ENCODE measurements at places on chromosomes 2 and 18.

DNA sequence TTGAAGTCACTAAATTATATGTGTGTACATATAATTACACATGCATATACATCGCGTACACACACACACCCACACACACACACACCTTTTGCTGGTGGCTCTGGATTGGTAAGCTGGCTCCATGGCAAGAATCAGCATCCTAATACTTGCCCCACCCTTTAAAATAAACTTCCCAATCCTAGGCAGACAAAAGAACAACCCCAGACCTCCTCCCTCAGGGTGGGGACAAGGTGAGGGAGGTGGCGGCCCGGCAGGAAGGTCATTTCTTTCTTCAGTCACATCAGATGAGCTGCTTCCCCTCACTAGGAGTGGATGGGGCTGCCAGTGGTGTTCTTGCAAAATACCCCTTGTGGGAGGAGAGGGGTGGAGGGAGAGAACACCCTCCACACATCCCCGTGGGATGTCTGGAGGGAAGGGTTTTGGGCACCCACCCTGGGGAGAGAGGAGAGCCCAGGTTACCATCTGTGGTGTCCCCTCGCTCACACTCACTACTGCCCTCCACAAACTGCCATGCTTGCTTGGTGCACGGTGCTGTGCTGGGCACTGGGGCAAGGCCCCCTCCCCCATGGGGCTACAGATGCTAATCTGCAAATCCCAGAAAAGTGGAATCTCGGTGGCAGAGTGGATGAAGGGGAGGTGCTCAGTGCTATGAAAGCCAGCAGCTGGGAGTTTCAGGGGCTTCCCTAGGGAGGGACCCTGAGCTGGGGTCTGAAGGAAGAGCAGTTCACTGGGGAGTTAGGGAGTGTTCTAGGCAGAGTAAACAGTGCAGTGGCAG is 64.0 kb downstream of the ODC1 start:
- no peak for DNase-seq

DNA sequence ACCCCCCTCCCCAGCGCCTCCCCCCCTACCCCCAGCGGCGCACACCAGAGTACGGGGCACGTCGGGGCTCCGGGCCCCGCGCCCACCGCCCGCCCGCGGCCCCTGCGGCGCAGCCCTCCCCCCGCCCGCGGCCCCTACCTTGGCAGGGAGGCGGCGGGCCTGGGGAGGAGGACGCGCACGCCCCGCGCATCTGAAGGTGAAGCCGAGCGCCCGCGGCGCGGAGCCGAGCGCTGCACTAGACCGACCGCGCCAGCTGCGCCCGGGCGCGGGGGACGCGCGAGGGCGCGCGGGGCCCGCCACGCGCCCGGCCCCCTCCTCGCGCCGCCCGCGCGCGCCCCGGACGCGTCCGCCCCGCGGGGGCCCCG is at the start of gene ZNF516:
ZNF516 (minus strand) TSS at position 237 of the 365 bp plus-strand sequence. CDS start 52,188 bp downstream, outside the sequence.
- DNase-seq: no peak

- DNase-seq: no peak
These were observed 260.2 kb downstream of the TMX3 start for GRCh38 chr18:68454511-68455228.

DNA sequence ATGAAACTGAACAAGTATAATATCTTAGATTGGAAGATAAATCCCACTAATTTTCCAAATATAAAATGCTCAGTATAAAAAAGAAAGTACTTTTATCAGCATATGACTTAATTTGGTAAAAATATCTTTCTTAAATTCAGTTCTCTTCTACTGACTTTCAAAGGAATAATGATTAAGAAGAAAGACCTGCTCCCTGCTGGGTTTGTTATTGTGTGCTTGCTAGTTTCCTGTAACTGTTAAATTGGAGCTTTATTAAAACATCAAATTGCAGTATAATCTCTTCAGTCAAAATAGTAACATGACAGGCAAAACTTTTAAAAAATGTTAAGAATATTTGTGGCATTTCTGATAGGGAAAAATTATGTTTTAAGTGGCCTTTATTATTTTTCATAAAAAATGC is 1317.4 kb upstream of the CDH2 start:
- DNase-seq: no peak

- peak; percentile 9 for DNase-seq
These were observed 145.0 kb downstream of the TTC27 start for GRCh38 chr2:32772638-32773447.

DNA sequence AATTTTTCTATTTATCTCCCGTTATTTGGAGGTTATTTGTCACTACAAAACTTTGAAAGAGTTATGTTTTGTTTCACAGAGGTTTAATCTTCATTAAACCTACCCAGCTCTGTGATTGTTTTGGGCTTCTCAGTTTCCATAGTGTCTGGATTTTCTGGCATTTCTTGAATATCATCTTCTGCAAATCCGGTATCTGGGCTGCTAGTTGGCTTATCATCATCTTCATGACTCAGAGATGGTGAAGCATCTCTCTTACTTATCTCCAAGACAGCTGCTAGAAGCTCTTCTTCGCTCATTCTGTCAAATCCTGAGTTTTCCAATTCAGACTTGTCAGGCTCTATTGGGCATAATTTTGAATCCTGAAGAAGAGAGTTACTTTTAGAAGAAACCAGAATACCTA is 55.6 kb downstream of the VIL1 start:
- no peak for DNase-seq

DNA sequence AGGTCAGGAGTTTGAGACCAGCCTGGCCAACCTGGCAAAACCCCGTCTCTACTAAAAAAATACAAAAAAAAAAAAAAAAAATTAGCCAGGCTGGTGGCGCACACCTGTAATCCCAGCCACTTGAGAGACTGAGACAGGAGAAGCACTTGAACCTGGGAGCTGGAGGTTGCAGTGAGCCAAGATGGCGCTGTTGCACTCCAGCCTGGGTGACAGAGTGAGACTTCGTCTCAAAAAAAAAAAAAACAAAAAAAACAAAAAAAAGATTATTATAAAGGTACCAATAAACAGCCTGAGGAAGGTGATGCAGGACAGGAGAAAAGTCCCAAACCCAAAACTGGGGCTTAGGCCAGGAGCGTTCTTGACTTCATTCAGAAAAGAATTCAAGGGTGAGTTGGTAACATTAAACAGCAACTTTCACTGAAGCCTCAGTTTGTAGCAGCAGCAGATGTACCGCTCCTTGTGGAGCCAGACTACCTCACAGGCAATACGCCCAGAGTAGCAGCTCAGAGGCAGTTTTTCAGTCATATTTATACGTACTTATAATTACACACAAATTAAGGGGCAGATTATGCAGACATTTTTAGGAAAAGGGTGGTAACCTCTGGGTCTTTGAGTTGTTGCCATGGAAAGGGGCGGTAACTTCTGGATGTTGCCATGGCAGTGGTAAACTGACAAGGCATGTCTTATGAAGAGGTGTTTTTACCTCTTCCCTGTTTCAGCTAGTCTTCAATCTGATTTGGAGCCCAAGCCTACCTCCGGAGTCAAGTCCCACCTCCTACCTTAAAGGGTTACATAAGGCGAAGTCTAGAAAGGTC is 1596.6 kb upstream of the CELF4 start:
- no peak for DNase-seq

GRCh38 chr2:25615920-25616319 is 57.5 kb downstream of the DTNB start:
- DNase-seq: no peak

GRCh38 chr2:201358684-201359083 is 1.5 kb upstream of the FLACC1 start:
- no peak for DNase-seq

GRCh38 chr2:42658306-42658705 is 89.9 kb downstream of the MTA3 start:
- no peak for DNase-seq

DNA sequence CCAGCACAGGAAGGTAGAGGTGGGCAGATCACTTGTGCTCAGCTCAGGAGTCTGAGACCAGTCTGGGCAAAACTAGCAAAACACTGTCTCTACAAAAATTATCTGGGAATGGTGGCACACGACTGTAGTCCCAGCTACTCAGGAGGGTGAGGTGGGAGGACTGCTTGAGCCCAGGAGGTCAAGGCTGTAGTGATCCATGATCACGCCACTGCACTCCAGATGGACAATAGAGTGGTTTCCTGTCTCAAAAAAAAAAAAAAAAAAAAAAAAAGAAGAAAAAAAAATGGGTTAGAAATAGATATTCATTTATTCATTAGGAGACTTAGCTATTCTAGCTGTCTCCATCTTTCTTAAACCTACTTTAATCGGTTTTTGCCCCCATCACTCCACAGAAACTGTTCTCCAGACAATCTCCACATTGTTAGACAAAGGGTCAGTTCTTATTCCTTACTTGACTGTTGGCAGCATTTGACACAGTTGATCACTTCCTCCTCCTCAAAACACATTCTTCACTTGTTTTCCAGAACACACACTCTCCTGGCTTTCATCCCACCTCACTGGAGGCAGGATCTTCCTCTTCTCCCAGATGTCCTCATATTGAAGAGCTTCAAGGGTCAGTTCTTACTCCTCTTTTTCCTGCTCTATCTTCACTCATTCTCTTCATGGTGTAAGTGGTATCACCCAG is 103.1 kb downstream of the DTNB start:
- no peak for DNase-seq

- no peak for DNase-seq
These were observed 30.3 kb upstream of the IL37 start for GRCh38 chr2:112880696-112881095.

- no peak for DNase-seq
These were observed 246.5 kb downstream of the HAUS1 start for GRCh38 chr18:46350598-46351159.

DNA sequence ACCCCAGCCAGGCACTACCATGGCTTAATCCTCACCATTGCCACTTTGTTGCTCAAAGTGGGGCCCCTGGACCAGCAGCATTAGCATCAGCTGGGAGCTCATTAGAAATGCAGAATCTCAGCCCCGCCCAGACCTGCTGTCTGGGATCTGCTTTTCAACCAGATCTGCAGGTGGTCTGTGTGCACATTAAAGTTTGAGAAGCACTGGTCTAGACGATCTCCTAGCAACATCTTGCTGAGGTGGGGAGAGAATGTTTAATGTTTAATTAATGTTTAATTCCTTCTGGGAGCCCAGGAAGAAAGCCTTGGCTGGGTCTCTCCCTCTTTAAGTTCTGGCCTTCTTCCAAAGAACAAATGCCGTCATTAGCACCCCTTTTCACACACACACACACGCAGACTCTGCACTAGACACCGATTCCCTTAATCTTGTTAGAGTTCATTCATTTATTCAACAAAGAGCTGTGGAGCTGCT is 53.7 kb downstream of the EDAR start:
- DNase-seq: no peak

Measured in iPS DF 6.9 (cell line).